ENCODE measurements at places on chromosomes 16 and 17.

- no peak for DNase-seq
Measured at GRCh38 chr16:65500919-65501318, 379.1 kb upstream of the CDH11 start.

- no peak for DNase-seq
Measured at GRCh38 chr17:16877099-16877498, 94.8 kb downstream of the TNFRSF13B start.

DNA sequence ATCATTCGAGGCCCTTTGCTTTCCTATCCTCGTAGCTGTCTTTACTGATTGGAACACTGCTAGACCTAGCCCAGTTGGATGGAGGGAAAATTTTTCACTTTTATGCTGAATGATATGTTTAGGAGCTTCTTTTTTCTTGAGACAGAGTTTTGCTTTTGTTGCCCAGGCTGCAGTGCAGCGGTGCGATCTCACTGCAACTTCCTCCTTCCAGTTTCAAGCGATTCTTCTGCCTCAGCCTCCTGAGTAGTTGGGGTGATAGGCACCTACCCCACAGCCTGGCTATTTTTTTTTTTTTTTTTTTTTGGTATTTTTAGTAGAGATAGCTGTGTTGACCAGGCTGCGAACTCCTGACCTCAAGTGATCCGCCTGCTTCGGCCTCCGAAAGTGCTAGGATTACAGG lies 17.3 kb upstream of the PSMC5 start:
- DNase-seq, result no peak

GRCh38 chr17:81073967-81074839 lies 39.3 kb downstream of the BAIAP2 start:
- DNase-seq, result no peak

DNA sequence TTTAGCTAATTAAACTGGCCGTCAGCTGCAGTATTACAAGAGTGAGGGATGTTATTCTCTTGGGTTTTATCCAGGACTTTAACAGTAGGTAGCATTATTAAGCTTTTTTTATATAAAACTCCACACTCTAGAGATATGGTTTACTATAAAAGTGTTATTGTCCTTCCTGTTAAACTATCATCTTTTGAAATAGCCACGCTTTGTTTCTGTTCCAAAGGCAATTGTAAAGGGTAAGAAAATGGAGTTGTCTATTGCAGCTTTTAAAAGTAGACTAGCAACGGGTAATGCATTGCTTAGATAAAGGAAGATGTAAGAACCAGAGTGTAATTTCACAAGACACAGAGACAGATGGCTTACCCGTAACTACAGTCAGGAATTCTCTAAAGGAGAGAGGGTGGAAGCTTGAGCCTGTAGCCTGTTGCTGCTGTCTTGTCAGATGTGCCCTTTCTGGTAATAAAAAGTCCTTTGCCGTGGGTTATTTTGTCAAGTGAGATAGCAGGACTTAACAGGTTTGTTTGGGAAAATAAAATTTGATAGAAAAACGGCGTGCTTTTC lies 56.4 kb downstream of the WWOX start:
- DNase-seq, result no peak

- DNase-seq, result no peak
Measured at GRCh38 chr17:82301300-82301915, 16.0 kb downstream of the CD7 start.

DNA sequence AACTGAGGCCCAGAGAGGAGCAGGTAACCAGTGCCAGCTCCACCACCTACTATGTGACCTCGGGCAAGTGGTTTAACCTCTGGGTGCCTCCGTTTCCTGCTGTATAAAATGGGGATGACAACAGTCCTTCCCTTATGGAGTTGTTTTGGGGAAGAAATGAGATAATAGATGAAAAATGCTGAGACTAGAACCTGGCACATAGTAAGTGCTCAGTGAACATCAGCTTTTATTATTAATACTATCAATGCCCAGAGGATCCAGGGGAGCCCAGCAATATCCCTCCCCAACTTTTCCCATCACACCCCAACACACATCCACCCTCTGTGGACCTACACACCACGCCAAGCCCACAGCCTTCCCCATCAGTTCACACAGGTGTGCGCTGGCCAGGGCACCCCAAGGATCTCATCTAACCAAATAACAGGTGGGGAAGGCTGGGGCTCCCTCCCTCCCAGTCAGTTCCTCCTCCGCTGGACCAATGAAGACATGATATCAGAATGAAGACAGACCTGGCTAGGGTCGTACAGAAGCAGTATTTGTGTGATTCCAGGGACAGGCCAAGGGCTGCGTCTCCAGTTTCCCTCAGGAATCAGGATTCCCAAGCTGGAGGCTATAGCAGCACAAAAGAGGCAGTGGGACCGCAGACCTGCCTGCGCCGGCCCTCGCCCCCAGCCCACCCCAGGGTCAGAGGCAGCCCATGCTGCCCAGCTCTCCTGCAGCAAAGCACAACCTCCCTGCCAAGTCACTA lies 1.8 kb downstream of the ATP2A3 start:
- no peak for DNase-seq

DNA sequence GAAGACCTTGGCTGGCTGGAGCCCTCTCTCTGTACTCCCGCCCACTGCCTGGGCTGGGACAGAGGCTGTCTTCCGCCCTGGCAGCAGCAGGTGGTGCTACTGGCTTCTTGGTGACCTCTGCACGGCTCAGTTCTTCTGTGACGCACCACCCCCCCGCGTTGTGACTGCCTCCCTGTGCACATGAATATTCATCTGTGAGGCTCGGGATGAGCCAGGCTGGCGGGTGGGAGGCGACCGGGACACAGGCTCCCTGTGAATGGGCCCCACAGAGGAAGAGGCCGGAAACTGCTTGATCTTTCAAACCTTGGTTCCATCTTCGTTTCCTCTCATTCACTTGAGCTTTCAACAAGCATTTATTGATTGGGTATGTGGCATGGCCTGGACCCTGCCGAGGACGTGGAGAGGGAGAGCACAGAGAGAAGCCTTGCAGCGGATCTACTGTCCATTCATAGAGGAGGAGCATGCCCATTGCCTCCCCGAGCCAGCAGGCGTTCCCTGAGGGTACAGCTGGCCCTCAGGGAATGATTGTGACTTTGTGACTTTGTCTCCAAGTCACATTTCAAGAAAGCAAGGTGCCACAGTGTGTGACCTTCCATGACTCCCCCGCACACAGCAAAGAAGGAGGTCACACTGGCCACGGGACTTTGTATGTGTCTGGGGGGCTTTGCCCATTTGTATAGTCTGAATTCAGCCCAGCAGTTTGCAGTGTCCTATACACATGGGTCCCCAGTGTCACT lies 45.0 kb downstream of the B9D1 start:
- peak; percentile 63 for DNase-seq

GRCh38 chr17:36645422-36645821 lies 44.0 kb downstream of the MRM1 start:
- DNase-seq, result no peak

DNA sequence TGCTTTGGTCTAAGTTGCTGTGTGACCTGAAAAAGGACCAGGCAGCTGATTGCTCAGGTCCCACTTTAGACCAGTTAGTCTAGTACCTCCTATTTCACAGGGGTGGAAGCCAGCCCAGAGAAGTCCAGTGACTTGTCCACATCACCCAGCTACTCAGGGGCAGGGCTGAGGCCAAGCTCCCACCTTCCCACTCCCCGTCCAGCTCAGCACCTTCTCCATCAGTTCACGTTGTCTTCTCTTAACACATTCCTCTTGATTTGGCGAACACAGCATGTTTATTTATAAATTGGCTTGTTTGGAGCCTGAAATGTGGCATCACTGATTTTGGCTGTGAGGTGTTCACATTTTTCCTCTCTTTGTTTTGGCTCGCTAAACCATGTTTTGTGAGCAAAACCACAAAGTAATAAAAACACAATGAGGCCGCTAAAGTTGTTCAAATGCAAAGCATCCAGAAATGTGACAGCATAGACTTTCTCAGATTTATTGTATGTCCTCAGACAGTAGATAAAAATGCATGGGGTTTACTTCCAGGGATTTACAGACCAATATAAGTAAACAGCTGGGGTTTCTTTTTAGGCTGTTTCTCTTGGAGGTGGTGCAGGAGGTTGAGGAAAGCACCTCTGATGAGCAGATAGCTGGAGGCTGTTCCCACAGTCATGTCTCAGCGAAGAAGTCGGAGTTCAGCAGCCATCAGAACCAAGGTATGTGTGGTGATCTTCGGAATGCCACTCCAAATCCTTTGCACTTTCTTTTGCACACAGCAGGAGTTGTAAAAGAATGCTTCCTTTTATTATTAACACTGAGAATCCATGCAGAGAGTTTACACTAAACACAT lies 88.4 kb downstream of the PLXDC1 start:
- DNase-seq, result no peak

DNA sequence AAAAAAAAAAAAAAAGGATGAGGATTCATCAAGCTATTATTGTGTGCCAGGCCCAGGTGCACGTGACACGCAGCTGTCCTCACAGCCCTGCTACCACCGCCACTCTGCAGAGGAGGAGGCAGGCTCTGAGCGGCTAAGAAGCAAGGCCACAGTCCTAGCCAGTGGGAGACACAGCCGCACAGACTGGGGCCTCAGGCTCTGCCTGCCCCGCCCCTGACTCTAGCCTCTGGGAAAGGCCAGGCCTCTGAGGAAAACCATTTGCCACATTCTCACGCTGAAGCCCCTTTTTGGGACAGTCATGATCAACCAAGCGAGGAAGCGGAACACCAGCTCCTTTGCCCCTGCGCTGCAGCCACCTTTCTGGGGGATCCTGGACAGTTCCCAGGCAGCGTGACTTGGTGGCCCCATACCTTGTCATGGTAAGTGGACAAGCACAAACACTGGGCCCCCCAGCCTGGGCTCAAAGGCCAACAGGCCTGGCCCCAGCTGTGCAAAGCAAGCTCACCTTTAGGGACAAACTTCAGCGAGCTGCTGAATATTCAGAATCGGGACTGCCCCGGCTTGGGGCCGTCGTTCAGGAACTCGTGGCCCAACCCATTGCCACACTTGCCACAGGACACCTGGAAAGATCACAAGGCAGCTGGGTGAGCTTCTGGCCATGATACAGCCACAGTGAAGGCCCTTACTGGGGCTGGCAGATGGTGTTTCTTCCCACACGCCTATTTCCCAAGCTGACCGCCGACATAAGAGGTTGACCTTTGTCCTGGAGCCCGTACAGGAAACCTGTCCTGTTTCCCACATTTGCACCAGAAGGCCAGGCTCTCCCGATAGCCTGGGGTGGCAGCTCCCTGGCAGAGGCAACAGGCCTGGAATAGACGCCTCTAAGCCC lies 2.5 kb downstream of the MSRB1 start:
- no peak for DNase-seq

DNA sequence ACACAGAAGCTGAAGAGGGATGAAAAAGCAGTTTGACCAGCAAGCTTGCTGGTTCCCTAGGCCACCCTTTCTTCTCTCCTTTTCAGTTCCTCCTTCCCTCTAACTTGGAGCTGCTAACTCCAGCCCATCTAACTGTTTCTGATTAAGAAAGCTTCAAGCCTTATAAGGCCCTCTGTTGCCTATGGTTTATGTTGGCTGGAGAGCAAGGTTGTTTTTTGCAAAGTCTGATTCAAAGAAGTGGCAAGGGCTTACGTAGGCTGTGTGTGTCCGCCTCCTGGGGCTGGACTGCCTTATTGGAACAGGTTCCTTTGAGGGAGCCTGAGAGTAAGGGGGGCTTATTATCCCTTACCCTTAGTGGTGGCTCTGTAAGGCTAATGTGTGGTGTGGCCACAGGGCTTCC lies 7.1 kb downstream of the AKAP1 start:
- DNase-seq, result no peak

DNA sequence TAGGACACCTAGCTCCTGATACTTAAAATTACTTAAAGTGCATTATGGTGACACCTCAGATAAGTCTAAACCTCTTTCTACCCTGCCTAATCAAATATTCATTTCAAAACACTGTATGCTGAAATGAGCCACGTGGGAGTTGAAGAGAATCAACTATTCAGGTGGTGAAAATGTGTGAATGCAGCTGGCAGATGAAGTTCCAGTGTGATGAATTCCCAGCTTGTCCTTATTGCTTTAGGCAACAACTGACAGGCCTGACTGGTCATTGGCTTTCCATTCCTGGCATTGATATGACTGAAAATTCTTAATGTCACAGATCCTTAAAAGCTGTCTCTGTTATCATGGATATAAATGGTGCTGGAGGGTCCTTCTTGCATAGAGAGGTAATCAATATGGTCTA lies 301.9 kb upstream of the TBX2 start:
- no peak for DNase-seq

DNA sequence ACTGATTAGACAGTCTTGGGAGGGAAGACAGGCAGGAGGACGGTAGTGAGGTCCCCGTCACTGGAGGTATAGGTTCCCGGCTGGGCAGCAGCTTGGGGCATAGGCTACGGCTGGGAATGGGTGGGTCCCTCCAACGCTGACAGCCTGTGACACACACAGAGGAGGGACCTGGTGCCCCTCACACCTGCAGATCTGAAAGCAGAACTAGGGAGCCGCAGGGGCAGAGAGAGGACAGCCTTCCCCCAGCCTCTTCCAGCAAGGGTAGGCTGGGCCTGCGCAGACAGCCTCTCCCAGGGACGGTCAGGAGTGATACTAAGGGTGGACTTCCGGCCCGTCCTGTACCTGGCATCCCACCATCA lies 2.0 kb downstream of the P2RX1 start:
- DNase-seq, result no peak

DNA sequence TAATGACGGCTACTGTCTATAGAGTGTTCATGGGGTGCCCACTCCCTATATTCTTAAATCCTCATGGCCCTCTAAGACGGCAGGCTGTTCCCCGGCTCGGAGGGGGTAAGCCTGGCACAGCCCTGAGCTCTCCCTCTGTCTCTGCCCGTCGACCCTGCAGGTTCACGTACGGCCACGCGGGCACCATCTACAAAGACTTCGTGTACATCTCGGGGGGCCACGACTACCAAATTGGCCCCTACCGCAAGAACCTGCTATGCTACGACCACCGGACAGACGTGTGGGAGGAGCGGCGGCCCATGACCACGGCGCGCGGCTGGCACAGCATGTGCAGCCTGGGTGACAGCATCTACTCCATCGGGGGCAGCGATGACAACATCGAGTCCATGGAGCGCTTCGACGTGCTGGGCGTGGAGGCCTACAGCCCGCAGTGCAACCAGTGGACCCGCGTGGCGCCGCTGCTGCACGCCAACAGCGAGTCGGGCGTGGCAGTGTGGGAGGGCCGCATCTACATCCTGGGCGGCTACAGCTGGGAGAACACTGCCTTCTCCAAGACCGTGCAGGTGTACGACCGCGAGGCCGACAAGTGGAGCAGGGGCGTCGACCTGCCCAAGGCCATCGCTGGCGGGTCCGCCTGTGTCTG lies 13.2 kb downstream of the KLHL36 start:
- no peak for DNase-seq

- DNase-seq, result no peak
Measured at GRCh38 chr17:27544350-27545131, 86.4 kb upstream of the LGALS9 start.

- no peak for DNase-seq
Measured at GRCh38 chr16:4692460-4693295, 684 bp upstream of the NUDT16L1 start.

DNA sequence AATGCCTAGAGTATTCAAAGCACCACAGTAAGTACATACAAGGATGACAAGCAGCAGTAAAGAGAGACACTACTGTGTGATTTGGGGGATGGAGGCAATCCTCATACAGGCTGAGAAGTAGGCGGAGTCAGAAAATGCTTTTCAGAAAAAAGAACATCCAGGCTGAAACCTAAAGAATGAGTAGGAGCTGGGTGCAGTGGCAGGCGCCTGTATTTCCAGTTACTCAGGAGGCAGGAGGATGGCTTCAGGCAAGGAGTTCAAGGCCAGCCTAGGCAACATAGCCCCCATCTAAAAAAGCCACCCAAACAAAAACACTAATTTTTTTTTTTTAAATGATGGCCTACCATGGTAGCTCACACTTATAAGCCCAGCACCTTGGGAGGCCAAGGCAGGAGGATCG lies 10.3 kb downstream of the KANSL1 start:
- no peak for DNase-seq
